Stimulated activated CD8-positive, alpha-beta memory T cell treated with anti-CD3 and anti-CD28 coated beads, Interleukin-15, amount 100 ng/mL, for 48 hours (primary cell): ENCODE measurements at places on chromosomes 6 and 20.

DNA sequence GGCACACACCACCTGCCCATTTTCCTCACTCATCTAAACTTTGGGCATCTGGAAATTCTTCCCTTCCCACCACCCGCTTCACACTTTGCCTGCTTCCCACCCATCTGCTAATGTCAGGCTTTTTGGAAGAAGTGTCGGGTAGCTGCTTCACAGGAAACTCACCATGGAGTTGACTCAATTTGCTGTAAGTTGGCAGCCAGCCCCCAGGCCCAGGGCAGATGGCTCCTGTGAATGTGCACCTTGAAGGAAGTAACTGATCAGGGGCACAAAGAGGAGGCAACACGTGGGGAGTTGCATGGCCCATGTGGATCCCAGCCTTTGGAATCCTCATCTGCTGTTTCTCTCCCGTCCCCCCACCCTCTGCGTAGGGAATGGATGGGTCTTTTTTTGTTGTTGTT, 87.3 kb downstream of the PPP1R14C start:
- no peak for DNase-seq

DNA sequence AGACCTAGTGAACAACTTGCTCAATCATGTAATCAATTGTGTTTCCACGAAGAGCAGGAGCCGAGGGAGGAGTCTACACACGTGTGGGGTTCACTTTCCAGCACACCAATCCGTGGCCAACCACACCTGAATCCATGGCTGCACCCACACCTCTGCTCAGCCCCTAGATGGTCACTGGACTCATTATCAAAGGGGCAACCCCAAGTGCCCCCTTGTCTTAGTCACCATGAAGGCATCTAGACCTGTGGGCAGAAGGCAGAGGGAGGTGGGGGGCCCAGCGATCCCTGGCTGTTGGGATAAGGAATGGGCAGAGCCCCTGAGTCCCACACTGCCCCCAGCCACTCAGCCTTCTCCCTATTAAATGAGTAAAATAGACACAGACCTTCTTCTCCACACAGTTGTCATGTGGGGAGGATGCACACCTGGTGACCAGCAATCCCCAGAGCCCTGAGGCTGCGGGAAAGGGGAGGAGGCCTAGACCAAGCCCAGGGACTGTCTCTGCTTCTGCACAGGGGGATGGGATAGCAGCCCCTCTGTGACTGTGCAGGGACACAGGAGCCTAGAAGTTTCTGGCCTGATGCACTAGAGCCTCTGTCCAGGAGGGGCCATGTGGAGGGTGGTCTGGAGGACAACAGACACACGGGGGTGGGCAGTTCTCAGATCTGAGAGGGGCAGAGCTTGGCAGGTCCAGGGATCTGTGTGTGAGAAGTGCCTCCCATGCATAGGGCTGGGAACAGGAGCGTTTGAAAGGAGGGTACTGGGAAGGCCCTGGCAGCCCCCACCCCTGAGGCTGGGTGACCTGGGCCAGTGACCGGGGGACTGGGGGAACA, 1.9 kb upstream of the RAET1L start:
- no peak for DNase-seq

DNA sequence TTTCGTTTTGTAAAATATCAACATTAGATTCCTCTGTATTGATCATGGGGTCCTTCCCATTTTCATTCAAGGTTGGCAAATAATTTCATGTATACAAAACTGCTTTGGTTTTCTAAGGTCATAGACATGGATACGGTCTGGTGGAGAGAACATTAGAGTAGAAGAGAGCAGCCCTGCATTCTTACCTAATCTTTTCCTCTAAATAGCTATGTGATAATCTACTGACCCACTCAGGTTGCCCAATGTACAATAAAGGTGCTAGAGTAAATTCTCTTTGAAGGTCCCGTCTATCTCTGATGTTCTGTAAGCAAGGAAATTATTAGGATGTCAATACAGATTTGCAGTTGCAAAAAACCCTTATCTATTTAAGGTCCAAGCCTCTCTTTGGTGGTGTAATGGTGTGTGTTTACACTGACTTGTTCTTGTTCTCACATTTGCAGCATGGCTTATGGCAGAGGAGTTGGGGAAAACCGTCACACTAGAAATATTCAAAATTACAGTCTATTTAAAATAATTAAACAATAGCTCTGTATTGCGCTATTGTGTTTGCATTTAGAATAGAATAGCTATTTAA, 31.2 kb upstream of the NOX3 start:
- no peak for DNase-seq

- DNase-seq = no peak
Observed at GRCh38 chr20:41446456-41446855, 79.8 kb upstream of the EMILIN3 start.

DNA sequence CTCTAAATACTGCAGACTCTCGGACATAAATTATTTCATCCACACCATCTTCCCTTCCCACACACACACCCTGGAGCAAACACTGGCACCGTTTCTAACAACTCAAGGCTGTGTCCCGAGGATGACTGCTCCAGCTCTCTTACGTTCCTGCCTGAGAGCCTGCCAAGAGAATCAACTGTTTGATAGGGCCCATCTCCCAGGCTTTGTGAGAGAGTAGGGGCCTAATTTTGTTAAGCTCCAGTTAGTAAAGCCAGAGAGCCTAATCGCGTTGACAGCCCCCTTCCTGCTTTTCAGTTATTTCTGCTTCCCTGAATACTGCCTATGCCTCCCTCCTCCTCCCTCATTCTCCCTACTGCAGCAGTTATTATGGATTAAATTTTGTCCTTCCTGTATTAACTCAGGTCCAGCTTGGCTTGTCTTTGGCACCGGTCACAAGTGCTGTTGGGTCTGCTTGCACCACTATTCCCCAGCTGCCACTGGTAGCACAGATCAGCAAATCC, 118.1 kb upstream of the TMEM181 start:
- no peak for DNase-seq

- no peak for DNase-seq
Observed at GRCh38 chr6:30234356-30234755, 21.1 kb upstream of the TRIM26 start.
